AML-193 (cell line): ENCODE measurements at places on chromosomes 11 and 22.

DNA sequence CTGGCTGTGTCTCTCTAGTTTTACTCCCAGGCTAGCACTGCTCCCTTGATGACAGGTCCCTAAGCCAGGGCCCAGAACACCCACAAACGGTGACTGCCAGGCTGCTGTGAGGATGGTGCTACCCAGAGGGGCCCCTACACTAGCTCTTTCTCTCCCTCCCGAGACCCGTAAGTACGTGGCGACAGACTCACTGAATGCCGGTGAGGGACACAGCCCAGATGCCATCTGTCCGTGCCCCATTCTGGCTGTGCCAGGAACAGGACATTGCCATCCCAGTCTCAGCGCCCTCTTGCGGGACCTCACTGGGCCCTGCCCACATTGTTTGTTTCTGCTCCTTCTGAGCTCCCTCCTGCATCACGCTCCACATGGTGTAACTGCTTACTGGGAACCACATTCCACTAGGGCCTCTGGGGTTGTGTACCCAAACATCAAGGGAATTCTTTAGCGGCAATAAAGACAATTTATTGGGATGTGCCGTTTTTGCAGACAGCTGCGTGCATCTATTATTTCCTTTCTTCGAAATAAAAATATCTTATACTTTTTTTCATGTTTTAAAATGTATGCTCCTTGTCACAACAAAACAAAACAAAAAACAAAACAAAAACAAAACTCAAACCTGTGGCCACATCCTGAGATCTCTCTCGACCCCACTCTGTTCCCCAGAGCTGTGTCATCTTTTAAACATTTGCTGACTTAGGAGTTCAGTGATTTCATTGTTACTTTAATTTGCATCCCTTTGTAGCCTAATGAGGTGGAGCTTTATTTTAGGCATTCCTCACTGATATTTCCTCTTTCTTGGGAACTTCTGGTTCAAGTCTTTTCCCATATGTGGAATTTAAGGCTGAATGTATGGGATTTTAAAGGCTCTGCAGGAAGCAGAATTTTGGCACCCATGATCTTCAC is 4.4 kb upstream of the TPCN2 start:
- peak; percentile 58 for DNase-seq

GRCh38 chr11:96162816-96163499 is 180.0 kb downstream of the MAML2 start:
- DNase-seq, result no peak

- DNase-seq, result no peak
These were observed 40.3 kb downstream of the OR5B17 start for GRCh38 chr11:58318532-58318931.

DNA sequence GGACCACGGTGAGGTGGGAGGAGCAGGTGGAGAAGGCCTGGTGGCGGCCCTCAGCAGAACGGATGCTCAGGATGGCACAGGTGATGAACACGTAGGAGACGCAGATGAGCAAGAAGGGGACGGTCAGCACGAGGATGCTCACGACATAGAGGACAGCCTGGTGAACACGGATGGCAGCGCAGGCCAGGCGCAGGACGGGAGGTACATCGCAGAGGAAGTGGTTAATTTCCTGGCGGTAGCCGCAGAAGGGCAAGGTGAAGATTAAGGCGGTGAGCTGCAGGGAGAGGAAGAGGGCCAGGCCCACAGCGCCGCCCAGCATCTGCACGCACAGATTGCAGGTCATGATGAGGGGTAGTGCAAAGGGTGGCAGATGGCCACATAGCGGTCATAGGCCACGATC is 24.0 kb upstream of the OR10W1 start:
- DNase-seq, result no peak

DNA sequence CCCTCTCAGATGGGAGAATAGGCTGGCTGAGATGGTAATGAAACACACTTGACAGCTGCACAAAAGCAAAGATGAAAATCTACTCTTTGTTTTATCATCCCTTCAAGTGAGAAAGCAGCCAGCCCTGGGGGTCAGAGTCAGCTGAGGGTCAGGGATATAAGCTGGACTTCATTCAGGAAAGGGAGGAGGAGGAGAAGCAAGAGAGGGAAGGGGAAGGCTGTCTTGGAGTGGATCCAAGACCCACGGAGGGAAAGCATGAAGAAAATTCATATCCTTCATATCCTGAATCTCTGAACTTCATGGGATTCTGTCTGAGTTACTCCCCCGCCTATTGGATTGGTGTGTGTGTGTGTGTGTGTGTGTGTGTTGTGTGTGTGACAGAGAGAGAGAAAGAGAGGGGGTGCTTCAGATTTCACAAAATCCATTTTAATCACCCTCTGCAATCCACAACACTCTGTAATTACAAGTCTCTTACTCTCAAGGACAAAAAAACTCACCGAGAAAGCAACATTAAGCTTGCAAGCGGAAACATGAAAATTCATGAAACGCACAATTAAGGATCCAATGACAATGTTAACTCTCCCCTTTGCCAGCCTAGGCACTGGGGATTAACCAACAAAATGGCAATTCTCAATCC is 327.7 kb downstream of the TENM4 start:
- no peak for DNase-seq

DNA sequence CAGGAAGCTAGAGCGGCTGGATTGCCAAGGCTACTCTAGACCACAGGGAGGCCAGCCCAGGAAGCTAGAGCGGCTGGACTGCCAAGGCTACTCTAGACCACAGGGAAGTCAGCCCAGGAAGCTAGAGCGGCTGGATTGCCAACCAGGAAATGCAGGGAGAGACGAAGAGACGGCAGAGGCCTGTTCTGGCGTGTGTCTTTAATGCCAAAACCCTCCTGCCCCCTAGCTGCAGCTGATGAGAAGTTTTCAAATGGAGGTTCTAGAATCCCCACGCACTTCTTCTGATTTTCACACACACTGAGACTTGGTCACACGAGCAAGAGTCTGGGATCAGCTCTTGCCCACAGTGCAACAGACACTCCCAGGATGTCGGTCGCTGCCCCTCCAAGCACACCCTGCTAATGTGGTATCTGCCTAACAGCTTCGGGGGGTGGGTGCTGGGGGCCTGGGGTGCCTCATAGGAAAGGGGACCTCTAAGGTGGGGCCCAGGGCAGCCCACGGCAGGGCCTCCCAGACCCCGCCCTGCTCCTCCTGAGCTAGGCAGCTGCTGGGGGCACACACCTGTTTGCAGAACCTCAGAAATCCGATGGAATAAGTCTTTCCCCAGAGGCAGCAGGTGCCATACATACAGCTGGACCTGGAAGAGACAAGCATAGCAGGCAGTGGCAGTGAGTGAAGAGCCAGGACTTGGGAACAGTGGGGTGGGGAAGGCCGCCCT is 28.5 kb downstream of the MAFF start:
- DNase-seq, result no peak

- peak; percentile 25 for DNase-seq
These were observed 4.2 kb downstream of the GRAMD1B start for GRCh38 chr11:123434262-123434661.

DNA sequence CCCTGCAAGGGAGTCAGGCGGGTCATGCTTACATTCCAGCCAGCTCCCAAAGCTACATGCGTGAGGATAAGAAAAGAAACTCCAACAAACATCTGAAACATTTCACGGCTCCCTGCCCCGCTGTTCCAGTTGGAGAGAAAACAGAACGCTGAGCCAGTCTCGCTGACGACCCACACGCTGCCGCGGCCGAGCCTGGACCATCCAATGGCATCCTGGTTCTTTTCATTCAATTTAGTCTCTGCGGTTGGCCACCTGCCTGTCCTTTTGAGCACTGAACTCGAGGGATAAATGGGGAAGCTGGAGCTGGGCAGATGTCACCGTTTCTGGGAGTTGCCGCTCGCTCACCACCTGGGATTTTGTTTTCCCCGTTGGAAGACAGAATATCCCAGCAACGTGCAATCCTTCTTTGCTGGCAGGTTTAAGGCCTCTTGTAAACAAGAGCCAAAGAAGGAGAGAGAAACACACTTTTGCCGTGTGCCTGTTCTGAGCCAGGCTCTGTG is 45.3 kb upstream of the SHISAL1 start:
- no peak for DNase-seq

DNA sequence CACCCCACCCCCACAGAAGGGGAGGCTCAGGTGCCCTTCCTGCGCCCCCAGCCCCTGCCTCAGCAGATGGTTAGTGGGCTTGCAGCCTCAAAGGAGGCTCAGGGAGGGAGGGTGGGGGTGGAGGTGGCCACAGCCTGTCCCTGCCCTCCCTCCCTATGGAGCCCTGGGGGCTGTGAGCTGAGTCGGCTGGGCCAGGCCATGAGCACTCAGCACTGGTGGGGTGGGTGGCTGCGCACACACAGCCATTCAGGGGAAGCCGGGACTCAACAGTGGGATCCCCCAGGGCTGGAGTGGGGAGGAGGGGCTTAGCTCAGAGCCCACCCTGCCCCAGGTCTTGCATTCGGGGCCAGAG is 50.2 kb downstream of the FLRT1 start:
- DNase-seq, result no peak

DNA sequence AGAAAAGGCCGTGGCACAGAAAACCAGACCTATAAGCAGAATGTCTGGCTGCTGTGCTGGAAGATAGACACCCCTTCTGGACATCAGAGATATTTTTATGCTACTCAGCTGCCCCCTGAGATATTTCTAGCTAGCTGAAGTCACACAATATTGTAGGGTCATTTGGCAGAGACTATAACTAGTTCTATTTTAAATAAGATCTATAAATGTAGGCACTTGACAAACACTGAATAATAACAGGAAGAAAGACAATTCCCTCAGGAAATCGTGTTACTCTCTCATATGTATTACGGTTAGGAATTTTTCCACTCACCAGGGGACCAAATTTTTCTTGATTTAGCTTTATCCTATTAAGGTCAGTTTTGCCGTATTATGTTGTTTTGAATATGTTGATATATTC is 845.4 kb downstream of the OPCML start:
- no peak for DNase-seq
